HEK293T (cell line): ENCODE measurements at places on chromosomes 2 and 18.
A peak's percentile ranks its signal among the peaks of the same experiment; 100 is the strongest.

DNA sequence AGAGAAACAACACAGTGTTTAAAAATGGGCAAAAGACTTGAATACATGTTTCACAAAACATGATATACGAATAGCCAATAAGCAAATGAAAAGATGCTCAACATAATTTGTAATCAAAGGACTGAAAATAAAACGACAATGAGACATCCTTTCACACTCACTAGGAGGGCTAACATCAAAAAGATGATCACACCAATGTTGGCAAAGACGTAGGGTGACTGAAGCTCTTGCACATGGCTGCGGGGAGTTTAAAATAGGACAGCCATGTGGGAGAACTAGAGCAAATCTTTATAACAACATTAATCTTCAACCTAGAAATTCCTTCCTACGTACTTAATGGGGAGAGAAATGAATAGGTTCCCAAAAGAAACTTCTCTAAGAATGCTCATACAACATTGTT is 19.2 kb upstream of the SEH1L start:
- no peak for DNase-seq

- DNase-seq, result no peak
Observed at GRCh38 chr2:17506736-17507616, 11.3 kb downstream of the RAD51AP2 start.

DNA sequence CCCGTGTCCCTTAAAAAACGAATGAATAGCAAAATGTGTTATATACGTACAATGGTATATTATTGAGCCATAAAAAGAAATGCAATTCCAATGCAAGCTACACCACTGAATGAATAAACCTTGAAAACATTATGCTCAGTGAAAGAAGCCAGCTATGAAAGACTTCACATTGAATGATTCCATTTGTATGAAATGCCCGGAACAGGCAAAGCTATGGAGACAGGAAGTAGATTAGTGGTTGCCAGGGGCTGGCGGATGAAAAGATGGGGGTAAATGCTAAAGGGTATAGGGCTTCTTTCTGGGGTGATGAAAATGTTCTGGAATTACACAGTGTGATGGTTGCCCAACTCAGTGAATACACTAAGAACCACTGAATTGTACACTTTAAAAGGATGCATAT is 113.3 kb downstream of the NOL10 start:
- DNase-seq, result no peak

DNA sequence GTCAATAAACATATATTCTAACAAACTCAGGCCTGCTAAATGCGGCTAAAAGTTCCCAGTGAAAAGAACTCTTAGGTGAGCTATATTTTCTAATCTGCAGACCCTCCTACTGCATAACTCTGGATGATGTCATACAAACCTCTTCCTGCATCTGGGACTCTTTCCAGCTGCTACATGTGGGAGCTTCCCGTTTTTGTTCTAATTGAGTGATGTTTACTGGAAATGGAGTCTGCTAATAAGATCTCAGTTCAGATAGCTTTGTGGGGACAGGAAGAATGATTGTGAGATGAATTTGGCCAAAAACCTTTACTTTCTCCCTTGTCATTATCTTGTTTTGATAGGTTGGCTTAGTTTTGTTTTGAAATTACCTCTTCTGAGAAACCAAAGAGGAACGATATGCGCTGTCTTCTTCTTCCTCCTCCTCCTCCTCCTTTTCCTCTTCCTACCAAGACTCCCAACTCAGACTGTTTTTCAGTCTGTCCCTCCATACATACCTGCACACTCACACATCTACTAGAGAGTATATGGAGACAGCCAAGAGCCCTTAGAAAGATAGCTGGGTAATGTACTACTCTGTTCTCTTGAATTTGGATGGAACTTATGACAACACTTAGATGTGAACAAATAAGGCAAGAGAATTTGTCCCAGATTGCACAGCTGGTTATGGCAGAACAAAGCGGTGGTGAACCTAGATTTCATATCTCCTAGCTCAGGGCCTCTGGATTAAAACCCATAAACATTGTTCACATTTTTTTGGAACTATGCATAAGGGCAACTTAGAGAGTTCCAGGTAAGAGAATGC is 39.8 kb upstream of the AAK1 start:
- DNase-seq, result no peak

GRCh38 chr2:42046819-42047487 is 868 bp upstream of the PKDCC start:
- peak; percentile 25 for DNase-seq

DNA sequence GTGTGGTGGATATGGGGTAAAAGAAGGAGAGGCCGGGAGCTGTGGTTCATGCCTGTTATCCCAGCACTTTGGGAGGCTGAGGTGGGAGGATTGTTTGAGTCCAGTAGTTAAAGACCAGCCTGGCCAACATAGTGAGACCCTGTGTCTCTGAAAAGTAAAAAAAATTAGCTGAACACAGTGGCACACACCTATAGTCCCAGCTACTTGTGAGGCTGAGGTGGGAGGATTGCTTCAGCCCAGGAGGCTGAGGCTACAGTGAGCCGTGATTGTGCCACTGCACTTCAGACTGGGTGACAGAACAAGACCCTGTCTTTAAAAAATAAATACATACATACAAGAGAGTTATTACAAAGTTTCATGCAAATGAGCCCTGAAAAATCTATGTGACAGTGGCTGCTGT is 80.6 kb downstream of the SPTBN1 start:
- DNase-seq, result no peak

GRCh38 chr2:32632089-32632488 is 4.2 kb downstream of the TTC27 start:
- no peak for DNase-seq

DNA sequence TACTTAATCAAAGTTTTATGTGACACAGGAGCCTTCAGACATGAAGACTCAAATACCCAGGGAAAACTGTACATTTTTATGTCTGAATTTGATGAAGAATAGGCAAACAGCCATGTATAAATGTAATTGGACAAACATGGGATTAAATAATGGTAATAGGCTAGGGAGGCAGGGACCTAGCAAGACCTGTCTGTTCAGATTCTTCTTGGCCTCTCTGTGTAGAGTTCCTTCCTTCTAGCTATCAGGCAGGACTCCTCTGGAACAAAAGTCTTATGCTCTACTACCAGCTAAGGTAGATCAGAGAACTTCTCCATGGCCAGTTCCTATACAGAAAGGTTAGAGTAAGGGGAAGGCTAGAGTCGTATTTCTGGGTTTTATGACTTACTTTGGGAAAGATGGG is 9.5 kb upstream of the PARD3B start:
- DNase-seq, result no peak

GRCh38 chr2:119694470-119694844 is 15.5 kb downstream of the TMEM177 start:
- DNase-seq, result no peak

DNA sequence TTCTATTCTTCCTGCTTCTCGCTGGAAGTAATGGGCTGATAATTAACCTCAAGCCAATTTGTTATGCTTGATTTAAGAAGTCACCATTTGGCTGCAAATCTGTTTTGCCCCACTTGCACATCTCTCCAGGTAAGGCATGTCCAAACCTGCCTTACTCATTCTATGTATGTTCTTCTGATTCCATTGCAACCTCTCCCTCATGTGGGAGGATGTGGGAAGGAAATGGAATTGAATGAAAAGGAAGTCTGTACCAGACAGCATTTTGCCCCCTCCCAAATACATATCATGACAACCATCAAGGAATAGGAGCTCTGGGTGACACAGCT is 131.7 kb downstream of the NRP2 start:
- DNase-seq, result no peak

DNA sequence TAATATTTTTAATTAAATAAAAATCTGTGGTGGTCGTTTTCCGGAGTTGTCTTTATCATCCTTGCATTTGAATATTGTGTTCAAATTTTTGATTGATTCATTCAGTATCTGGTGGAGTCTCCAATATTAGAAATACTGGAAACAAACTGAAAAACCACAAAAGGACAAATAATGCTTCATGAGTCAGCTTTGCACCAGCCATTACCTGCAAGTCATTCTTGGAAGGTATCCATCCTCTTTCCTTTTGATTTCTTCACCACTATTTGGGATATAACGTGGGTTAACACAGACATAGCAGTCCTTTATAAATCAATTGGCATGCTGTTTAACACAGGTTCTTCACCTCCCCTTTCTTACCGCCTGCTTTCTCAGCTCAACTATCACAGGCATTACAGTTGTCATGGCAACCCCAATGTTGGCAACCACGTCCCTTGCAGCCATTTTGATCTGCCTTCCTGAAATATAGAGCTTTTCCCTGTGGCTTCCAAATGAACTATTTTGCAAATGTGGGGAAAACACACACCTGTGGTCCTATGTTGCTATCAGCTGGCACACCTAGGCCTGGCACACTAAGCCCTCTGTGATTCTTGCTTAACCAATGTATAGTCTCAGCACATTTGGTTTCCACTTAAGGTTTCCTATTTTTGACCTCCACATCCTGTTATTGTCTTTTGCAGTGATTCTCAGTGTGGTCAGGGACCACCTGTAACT is 6.5 kb downstream of the CTLA4 start:
- no peak for DNase-seq

DNA sequence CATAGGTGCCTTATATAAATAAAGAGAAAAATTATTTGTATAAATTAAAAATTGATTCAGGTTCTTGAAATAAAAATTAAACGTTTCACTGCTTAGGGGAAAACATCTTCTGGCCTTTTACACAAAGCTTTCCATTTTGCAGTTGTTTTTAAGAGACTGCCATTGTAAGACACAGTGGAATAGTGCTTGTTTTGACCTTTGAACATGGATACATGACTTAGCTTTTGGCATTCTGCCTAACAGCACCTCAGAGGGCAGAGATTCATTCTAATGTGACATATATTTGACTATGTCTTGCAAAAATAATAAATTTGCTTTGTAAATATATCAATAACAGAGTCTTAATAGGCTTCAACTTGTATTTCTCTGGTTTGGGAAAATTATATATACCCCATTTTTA is 142.1 kb downstream of the SLC4A10 start:
- DNase-seq, result no peak

GRCh38 chr2:72316774-72317173 is 169.1 kb upstream of the CYP26B1 start:
- no peak for DNase-seq

DNA sequence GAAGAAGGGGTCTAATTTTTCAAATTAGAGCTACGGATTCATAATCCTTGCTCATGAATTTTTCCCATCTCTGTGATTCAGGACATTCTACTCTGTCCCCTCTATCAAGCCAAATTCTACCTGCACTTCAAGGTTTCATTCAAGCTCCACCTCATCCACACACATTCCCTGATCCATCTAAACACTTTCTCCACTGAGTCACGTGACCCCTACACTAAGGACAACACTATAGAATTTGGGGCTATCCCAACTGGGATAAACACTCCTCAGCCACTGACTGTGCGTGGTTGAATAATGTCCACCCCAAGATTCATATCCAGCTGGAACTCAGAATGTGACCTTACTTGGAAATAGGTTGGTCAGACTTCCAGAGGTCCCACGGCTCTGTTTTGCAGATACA is 159.9 kb upstream of the ACVR2A start:
- DNase-seq, result no peak

DNA sequence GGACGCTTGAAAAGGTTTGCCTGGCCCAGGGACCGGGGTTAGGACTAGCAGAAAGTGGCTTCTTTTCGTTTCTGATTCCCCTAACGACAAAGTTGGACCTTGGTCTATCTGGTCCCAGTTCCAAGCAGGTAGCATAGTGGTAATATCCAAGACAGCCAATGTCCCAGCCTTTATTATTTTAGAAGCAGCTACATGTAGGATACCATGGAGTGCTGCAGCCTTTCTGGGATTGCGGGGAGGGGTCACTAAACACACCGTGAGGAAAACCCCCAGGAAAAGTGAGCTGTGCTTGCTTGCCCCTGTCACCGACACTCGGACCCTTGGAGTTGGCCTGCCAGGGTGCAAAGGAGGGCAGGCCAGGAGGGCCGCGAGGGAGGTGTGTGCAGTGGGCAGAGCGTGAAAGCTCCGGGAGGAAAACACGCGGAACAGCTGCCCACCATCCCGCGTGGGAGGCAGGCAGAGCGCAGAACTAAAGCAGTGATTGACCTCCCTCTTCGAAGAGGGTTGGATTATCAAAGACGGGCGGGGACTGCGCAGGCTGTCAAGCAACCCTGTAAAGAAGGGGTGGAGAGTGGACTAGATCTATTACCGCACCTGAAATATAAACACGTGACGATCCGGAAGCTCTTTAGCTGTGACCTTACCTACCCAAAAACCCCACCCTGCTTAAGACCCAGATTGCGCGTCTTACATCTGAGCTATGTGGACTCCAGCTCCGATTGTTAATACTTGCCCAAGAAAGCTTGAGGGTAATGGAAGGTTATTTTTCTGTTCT is 624 bp upstream of the MAP4K3 start:
- DNase-seq, result peak; percentile 23
